ENCODE measurements at places on chromosomes 2 and 18.

- no peak for DNase-seq
These were observed 2.9 kb downstream of the KLHL29 start for GRCh38 chr2:23387845-23388244.

- no peak for DNase-seq
These were observed 226.2 kb downstream of the SLC8A1 start for GRCh38 chr2:40225670-40226210.

- no peak for DNase-seq
These were observed 210.5 kb downstream of the BCL2 start for GRCh38 chr18:63109022-63109421.

- DNase-seq, result no peak
These were observed 973.7 kb upstream of the POU3F3 start for GRCh38 chr2:103880081-103880834.

DNA sequence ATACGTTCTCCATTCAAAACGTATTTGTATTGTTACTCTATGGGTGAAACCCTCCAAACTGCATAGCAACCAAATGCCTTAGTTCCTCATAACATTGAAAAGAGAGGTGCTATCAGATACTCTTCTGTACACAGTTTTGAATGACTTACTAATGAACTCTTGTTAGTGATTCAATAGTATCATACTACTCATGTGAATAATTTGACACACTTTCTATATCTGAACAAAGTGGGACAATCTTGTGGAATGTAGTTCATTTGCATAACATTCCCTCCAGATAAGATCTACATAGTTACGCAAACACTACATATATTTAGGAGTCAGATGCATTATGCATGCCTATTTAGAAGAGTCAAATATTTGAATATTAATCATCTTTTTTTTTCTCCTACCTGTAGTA lies 232.0 kb upstream of the NRXN1 start:
- no peak for DNase-seq

DNA sequence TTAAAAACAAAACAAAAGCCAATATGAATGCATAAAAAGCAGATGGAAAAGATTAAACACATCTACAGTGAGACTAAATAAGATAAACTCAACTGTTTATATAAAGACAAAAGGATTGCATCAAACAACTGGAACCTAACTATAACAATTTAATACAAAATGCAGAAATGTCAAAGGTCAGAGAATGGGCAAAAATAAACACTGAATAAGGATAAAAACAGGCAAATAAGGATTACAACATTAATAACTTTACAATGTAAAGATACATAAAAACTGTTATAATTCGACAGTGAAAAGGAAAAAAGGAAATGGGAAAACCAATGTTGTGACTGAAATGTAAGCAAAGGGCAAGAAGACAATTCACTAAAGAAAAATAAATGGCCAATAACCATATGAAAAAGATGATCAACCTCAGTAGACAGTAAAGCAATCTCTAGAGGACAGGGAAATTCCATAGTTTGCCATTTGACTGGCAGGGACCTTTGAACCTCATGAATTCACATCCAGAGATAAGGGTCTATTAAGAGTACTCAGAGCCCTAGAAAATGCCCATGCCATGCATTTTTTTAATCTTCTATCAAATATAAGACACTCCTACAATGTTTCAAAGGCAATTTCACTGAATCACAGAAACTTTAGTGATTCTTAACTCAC lies 83.7 kb downstream of the TMEM131 start:
- DNase-seq, result no peak

DNA sequence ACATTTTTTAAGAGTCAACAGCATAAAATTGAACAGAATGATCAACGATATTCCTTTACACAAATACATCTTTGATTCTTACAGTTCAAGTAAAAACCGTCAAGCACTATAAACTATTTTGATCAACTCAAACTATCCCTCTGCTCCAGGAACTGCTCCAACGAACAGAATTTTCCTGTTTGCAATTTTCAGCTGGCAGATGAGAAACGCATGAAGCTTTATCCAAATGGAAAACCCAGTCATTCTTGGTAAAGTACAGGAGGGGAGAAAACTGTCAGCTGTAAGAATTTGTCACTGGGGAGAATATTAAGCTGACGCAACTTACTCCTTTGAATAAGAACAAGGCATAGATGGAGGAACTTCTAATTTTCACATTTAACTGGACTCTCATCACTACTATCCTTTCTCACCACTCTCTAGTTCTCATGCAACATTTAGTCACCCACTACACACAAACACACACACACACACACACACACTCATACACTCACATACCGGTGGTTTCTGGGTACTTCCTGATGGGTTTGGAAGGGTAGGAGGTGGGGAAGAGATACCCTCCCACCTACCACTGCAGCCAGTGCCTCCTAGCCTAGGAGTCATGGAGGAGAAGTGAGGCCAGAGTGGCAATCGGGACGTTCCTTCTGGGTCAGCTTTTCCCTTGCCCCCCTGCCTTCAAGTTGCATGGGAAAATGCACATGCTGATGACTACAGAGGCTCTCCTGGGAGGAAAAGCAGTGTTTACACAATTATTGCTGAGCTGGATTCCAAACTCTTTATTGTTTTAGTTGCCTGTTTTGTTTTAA lies 54.0 kb upstream of the SPATS2L start:
- DNase-seq, result no peak

DNA sequence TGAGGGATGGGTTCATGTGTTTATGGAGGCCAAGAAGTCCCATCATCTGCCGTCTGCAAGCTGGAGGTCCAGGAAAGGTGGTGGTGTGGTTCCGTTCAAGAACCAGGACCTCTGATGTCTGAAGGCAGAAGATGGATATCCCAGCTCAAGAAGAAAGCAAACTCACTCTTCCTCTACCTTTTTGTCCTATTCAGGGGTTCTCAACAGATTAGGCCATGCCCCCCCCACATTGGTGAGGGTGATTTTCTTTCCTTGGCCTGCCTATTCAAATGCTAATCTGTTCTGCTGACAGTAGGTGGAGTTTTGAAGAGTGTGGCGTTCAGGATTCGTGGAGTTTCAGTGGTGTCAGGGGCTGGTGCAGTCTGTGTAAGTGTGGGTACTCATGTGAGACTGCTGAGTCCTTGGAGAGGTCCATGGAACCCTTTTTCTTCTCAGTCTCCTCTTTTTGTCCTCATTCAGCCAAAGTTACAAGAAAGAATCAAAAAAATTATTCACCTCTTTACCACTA lies 5.9 kb downstream of the MSL3B start:
- DNase-seq, result no peak

GRCh38 chr2:111199840-111200239 lies 79.1 kb downstream of the BCL2L11 start:
- no peak for DNase-seq

- DNase-seq, result no peak
These were observed 186.0 kb downstream of the DIS3L2 start for GRCh38 chr2:232147440-232148077.

GRCh38 chr2:206462240-206462854 lies 19.0 kb downstream of the ADAM23 start:
- no peak for DNase-seq

- DNase-seq, result no peak
These were observed 484.2 kb upstream of the NRP2 start for GRCh38 chr2:205198140-205198525.

DNA sequence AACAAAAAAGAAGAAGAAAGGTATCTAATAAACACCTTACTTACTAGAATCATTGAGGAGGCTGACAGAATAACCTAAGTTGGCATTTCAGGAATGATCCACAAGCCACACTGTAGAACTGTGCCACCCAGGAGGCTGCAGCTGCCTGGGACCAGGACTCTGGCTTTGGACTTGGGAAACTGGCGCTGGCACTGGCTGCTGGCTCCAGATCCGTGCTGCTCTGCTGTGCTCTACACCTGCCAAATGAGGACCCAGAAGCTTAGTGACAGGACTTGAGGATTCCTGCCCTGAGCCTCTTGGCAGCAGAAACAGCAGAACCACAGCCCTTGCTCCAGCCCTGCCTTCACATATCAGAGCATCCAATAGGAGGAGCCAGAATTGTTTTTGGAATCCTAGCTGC lies 113.5 kb downstream of the CABLES1 start:
- DNase-seq, result no peak

GRCh38 chr2:199404841-199405240 lies 52.9 kb downstream of the SATB2 start:
- no peak for DNase-seq

Data from hematopoietic multipotent progenitor cell treated with erythropoietin and hydrocortisone succinate and interleukin-3 and kit ligand, for 6 days (in vitro differentiated cells).